Activated CD4-positive, alpha-beta memory T cell treated with anti-CD3 and anti-CD28 coated beads, Interleukin-2, amount 10 ng/mL, durations not matched to agents 7 days and 5 days (primary cell): ENCODE measurements at places on chromosomes 7 and 10. TPM values are rescaled to one million over a fixed set of nuclear protein-coding genes. Genes with fewer than 3 reads are reported as not detected.

The NEUROG3 gene
- not detected for total RNA-seq

The OR6B1 gene
- total RNA-seq: not detected

DNA sequence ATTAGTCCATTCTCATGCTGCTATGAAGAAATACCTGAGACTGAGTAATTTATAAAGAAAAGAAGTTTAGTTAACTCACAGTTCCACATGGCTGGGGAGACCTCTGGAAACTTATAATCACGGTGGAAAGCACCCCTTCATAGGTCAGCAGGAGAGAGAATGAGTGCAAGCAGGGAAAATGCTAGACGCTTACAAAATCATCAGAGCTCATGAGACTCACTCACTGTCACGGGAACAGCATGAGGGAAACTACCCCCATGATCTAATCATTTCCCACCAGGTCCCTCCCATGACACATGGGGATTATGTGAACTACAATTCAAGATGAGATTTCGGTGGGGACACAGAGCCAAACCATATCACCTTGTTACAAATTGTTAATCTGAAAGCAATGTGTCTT lies 15.8 kb downstream of the TAS2R39 start:
- DNase-seq: no peak

- peak; percentile 45 for DNase-seq
Measured at GRCh38 chr10:127694580-127695193, 42.3 kb upstream of the FOXI2 start.

- no peak for DNase-seq
Measured at GRCh38 chr7:64628192-64628591, 37.7 kb upstream of the ZNF107 start.

- DNase-seq: no peak
Measured at GRCh38 chr7:45469103-45469502, 105.1 kb upstream of the ADCY1 start.

DNA sequence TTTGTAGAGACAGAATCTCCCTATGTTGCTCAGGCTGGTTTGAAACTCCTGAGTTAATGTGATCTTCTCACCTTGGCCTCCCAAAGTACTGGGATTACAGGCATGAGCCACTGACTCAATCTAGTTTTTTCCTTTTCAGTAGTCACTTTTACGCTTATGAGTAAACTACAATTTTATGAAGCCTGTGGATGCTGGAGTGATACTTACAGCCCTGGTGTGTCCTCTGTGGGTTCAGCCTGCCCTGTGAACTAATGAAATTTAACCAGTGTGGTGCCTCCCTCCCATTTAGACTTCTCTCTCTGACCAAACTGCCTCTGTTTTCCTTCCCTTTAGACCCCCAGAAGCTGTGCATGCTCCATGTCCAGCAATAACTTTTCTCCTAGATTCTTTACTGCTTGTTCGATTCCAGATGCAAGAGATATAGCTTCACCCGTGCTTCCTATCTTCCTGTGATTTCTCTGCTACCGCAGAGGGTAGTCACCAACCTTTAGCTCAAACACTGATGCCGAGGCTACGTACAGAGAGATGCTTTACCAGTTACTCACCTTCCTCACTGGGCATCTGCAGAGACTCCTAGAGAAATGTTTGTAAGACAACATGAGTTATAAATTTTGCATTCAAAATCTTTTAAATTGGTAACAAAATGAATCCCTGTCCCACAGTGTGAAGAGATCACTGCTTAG lies 90.8 kb downstream of the KIAA1217 start:
- no peak for DNase-seq
